Hematopoietic multipotent progenitor cell (in vitro differentiated cells): ENCODE measurements at places on chromosomes 12 and 14. TPM values are rescaled to one million over a fixed set of nuclear protein-coding genes. Genes with fewer than 3 reads are reported as not detected.

The SERPINA5 gene
- total RNA-seq: not detected

The ASPG gene
- under 0.01 TPM for total RNA-seq

The RNU4-1 gene
- under 0.01 TPM for total RNA-seq

The BAZ1A gene
- 14.3 TPM for total RNA-seq

The RNASE3 gene
- total RNA-seq: 3.0 TPM

The RFX4 gene
- not detected for total RNA-seq

The C12orf56 gene
- total RNA-seq: not detected

The PMCH gene
- total RNA-seq: not detected

The NOVA1 gene
- total RNA-seq: 0.27 TPM

The TRIM9 gene
- total RNA-seq: 3.2 TPM

The KNTC1 gene
- total RNA-seq: 24.8 TPM

The LGALS3 gene
- 1.9 TPM for total RNA-seq

The ZDHHC22 gene
- total RNA-seq: not detected

The DAO gene
- total RNA-seq: not detected

DNA sequence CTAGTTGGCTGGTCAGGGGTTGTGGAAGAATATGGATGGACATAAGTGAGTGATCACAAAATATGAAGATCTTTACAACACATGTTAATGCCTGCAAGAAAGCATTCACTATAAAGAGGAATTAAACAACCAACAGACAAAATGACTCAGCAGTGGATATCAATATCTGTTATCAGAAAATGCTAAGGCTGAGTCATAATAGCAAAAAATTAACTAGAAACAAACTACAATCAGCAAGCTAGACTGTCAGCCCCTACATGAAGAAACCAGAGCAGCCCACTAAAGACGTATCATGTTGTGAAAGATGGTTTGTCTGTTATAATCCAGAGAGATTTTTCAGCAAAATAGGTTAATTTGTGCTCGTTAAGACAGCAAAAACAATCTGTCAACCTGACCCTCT lies 472.9 kb downstream of the NELL2 start:
- no peak for DNase-seq

- DNase-seq: no peak
These were observed 5.5 kb downstream of the ZCCHC8 start for GRCh38 chr12:122495258-122495657.

GRCh38 chr12:6902448-6902847 lies 2.2 kb upstream of the LRRC23 start:
- no peak for DNase-seq

GRCh38 chr14:74655599-74656395 lies 43.8 kb upstream of the LTBP2 start:
- no peak for DNase-seq

DNA sequence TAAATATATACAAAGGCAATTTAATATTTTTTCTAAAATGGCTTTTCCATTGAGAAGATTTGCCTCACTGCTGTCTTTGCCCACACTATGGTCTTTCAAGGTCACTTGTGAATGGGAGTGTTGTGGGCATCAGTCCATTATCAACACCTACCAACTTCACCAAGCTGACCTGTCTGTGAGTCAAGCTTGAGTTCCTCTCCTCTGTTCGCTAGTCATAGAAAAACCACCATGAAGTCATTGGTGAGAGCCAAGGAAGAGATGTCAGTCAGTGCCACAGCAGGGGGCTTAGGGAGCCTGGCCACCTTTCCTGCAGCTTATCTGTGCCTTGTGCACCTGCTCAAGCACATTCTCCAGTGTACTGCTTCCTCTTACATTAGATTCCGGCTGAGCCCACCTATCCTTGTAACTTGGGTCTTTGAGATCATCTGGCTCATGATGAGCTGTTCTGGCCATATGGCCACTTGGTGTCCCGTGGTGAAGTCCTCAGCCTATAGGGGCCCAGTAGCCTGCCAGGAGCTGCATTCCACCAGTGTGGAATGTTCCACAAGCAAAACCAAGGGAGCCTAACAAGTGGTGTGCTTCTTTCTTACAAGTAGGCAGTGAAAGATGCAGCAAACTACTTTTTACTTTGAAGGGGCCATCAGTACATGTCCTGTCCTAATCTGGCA lies 80.8 kb upstream of the C12orf71 start:
- DNase-seq: no peak

- DNase-seq: no peak
These were observed 115.4 kb upstream of the BTG1 start for GRCh38 chr12:92261071-92261470.

- DNase-seq: no peak
These were observed 28.3 kb downstream of the SH2B3 start for GRCh38 chr12:111434049-111434448.

GRCh38 chr14:20580242-20580641 lies 7.6 kb downstream of the RNASE11 start:
- peak; percentile 54 for DNase-seq

DNA sequence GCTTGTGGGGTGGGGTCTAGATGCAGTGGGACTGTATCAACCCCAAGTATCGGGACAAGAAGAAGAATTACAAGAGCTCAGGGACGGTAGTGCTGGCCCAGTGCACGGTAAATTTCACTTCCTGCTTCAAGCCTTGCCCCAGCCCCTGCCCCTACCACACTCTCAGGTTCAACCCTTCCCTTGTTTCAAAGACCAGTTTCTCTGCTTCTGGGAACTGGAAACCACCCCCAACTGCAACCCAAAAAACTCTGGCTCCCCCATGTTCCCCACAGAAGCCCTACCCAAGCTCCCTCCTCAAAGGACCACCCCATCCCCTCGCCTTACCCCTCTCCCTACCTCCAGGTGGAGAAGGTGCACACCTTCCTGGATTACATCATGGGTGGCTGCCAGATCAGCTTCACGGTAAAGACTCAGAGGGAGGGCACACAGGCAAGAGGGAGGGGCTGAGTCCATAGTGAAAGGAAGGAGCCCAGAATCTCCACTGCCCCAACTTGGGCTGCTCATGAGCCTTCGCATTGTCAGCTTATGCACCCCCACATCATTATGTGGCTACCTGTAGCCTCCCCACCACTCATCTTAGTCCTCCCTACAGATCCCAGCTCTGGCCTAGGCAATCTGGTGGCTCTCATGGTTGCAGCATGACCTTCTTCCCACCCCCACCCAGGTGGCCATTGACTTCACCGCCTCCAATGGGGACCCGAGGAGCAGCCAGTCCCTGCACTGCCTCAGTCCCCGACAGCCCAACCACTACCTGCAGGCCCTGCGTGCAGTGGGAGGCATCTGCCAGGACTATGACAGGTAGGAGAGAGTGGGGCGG lies 4.3 kb downstream of the CPNE6 start:
- DNase-seq: no peak

- DNase-seq: no peak
These were observed 84.6 kb downstream of the ESR2 start for GRCh38 chr14:64209444-64210131.

DNA sequence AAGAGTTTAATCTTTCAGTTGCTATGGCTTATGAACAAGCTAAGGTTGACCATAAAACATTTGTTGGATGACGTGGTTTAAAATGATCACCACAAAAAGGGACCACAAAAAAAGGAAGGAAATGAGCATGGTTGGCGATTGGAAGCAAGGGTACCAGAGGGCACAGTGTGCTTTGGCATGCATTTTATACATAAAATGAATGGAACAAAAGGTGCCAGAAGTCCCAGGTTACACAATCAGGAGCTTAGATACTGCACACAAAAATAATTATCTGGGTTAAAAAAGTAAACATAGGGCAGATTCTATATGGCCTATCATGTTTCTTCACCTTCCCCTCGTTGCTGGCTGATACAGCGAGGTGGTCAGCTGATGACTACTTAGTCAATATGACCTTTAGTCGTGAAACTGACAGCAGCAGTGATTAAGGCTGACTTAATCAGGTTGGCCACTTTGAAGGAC lies 50.7 kb downstream of the ZC3H14 start:
- DNase-seq: peak; percentile 62

- DNase-seq: no peak
These were observed 657.7 kb downstream of the ETNK1 start for GRCh38 chr12:23282701-23283100.

DNA sequence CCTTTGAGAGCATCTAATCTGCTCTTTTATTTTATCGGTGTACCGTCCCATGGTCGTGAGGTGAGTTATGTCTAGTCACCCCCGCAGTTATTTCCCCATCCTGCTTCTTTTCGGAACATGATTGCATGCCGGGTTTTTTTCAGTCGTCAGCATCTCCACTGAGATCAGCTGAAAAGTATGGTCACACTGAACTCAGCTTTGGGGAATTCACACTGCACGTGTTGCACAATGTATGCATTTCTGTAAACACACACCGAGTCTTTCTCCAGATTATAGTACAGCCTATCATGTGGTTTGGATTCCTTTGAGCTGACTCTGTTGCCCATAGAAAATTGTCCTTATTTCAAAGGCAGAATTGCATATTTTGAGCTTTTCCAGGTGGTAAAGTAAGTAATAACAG lies 24.6 kb downstream of the PLXNC1 start:
- DNase-seq: peak; percentile 47

DNA sequence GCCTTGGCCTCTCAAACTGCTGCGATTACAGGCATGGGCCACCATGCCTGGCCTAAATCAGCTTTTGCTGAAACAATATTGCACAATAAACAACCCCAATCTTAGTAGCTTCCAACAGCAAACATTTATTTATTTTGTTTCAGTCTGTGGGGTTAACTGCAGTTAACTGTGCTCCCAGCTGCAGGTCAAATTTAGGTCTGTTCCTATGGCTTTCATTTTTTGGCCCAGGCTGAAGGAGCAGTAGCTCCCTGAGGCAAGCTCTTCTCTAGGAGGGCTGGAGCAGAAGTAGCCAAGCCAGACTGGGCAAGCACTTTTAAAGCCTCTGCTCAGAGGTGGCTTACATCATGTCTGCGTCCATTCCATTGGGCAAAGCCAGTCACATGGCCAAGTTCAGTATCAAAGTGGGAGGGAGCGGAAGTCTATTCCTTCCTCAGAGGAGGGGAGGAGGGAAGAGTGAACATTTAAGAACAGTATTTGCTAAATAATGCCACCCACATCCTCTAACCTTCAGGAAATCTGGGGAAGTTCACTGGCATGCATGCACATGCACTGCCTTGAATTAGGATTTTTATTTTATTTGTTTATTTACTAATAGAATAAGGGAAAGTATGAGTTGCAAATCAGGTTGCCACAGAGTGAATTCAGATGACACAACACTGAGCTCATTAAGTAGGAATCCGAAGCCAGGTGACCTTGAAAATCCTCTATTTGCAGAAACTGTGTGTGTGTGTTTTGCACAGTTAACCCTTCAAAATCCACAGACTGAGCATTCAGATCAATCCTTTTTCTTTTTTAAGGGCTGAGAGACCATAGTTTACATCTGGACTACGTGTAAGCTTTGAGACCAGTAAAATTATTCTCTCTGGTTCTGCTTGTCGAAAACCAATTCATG lies 122.0 kb upstream of the SEL1L start:
- DNase-seq: no peak

DNA sequence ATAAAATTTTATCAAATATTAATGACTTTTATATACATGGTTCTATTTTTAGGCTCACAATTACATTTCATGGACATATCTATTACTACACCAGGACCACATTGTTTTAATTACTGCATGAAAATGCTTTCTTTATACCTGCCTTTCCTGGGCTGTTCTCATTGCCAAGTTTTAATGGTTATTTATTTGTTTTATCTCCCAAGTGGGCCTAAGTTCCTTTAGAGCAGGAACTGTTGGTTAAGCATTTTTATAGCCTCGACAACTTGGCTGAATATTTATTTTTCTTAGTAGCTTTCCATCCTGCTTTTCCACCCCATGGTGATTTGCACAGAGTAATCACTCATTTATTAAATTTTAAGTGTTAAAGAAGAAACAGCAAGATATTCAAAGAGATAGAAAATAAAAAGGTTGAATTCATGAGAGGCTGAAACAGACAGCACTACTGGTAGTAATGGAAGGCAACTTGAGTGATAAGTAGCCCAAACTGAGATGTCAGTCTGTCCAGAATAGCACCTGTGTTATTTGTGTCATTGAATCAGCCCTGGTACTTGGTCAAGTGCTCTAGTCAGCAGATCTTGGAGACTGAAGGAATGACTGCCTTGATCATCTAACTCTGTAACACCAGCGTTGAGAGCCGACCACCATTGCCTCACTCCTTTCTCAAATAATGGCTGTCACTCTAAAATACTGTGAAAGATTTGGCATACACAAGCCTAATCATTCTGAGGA lies 119.1 kb upstream of the EGLN3 start:
- no peak for DNase-seq

GRCh38 chr14:23551266-23552028 lies at the start of gene ZFHX2:
Gene ZFHX2, minus strand, starts transcription at chr14:23551765. Its CDS starts 16,440 bp downstream, at chr14:23535325.
- DNase-seq: peak; percentile 64

DNA sequence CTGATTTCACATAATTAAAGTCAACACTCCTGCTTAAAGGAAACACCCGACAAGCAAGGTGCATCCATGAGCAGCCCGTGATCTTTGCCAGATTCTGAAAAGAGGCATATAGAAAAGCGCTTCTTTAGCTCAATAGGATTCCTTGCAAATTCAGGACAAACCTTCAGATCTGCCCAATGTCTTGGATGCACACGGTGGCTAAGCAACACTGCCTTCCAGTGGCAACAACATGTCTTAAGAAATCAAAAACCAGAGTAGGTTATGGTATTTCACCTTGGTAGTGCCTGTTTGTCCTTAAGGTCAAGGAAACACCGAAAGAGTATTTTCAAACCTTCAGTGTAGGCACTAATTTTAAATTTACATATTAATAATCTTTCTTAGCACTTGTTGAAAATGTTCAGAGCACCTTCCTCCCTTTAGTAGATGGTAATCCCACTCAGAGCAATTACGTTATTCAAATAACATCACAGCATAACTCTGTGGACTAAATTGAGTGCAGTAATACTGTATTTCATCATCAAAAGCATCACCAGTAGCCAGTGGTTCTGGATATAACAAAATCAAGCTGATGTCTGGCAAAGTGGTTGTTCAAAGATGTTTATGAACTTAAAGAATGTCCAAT lies 58.0 kb upstream of the CDKN3 start:
- no peak for DNase-seq

DNA sequence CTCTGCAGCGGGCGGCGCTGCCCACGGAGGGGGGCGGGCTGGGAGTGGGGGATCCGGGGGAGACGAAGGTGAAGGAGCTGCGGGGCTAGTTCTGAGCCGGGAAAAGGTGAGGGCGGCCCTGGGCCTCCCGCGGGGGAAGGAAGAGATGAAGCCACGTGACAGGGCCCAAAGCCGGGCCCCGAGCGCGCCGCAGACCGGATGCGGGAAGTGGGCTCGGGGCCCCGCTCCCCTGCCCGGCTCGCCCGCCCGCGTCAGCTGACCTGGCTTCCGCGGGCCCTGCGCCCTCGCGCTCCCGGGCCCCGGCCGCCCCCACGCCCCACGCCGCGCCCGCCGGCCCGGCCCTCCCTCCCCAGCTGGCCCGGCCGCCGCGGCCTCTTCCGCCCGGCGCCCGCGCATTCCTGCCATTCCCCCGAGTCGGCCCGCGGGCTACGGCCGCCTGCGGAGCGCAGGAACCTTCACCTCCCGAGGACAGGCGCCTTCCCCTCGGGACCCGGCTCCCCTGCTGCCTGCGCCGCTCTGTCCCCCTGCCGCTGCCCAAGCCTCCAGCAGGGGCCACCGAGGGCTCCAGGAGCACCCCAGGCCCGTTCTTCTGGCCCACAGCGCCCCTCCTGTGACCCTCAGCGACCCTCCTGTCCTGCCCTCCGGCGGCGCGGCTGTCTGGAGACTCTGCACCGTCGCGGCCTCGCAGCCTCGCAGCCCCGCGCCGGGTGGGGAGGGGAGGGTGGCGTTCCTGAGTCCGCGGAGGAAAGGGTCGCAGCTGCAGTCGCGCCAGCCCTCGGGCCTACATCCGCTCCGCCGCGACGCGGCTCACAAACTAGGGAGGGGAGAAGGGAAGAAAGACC lies 20.4 kb downstream of the NINJ2 start:
- DNase-seq: peak; percentile 86

- no peak for DNase-seq
These were observed 13.2 kb downstream of the GNS start for GRCh38 chr12:64745980-64746379.
